Stimulated activated CD8-positive, alpha-beta memory T cell treated with anti-CD3 and anti-CD28 coated beads, Interleukin-4, amount 100 ng/mL, for 1 hour (primary cell): ENCODE measurements at places on chromosomes 1 and 21.

DNA sequence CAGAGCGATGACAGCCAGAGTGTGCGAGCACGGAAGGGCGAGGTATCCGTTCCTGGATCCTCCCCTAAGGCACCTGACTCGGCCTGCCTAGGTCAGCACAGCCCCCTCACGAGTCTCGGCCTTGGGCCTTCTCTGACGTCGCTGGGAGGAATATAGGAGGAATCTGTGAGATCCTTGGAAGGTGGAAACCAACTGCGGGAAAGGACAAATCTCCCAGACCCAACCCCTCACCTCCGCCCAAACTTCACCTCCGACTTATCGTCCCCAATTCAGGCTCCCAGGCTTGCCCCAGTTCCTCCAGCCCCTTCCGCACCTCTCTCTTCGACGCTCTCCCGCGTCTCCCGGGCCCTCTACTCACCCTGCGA, 494 bp downstream of the APH1A start:
- DNase-seq = no peak

DNA sequence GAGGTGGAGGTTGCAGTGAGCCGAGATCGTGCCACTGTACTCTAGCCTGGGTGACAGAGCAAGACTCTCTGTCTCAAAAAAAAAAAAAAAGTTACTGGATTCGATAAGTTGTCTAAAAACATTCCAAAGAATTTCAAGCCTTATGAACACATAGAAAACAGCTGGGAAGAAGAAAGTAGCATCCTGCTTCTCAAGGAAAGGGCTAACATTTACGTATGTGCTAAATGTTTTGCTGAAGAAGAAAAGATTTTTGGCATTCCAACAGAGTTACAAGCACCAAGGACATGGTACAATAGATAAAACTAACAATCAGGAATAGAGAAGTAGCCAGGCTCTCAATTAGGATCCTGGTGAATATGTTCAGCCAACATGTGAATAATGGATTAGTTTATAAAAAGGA, 69.8 kb downstream of the HFM1 start:
- DNase-seq = no peak

DNA sequence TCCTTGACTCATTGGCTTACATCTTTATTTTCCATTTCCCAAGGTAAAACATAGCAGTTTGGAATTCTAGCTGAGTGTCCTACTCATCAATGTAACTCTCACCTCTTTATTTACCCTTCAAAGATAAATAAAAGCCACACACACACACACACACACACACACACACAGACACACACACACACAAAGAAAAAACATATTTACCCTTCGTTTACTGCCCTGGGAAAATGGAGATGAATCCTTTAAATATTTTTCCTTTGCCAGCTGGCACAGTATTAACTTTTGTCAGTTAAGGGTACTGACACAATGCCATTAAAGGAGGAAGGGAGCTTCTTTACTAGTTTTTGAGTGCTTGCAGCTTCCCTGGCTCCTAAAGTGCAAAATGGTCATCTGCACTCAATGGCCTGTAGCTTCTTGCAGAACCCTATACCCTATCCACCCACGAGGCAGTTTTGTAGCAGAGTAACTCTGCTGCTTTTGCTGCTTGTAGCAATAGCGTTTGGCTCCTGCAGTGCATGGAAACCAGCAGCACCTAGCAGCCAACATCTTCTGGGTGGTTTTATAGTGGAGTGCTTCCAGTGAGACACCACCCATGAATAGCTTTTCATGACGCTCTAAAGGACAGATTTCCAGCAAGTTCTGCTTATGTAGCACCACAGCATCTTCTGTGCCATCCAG, 103.7 kb downstream of the HS2ST1 start:
- DNase-seq = no peak

DNA sequence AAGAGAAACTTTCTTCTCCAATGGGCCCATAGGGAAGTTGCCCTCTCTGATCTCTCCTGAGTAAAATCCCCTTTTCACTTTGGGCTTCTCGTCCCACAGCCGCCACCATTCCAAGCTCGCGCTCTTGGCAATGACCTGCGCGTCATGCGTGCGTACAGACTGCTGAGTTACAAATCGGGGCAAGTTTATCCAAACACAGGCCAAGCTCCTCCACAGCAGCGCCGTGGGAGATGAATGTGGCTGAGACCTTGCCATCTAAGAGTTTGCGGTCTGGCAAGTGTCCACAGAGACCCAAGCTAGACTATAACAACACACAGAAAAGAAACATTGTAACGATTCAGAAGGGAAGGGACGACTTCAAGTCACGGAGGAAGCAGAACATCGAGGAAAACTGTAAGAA, 116.3 kb upstream of the SOD1 start:
- DNase-seq = no peak

GRCh38 chr21:37231249-37231645, 35.9 kb downstream of the VPS26C start:
- no peak for DNase-seq

DNA sequence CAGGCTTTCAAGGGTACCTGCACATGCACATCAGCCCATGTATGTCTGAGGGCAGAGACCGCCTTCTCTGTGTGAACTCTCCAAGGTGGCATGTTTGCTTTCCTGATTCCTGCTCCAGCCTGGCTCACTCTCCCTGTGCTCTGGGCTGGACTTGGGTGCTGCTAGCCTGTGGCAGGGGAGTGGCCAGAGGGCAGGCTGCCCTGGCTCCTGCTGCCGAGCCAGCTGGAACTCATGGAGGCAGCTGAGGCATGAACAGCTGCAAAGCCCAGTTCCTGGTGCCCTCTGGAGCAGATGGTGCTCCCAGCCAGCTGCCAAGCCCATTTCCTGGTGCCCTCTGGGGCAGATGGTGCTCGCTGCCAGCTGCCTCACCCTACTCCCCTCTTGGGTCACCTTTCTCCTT, 7.6 kb downstream of the UBL4B start:
- no peak for DNase-seq

- no peak for DNase-seq
These were observed 63.0 kb downstream of the SLC37A1 start for GRCh38 chr21:42576639-42577038.

- no peak for DNase-seq
These were observed 12.7 kb downstream of the KYAT3 start for GRCh38 chr1:88979749-88980116.

GRCh38 chr1:158154501-158154900, 26.2 kb upstream of the CD1D start:
- DNase-seq = no peak

DNA sequence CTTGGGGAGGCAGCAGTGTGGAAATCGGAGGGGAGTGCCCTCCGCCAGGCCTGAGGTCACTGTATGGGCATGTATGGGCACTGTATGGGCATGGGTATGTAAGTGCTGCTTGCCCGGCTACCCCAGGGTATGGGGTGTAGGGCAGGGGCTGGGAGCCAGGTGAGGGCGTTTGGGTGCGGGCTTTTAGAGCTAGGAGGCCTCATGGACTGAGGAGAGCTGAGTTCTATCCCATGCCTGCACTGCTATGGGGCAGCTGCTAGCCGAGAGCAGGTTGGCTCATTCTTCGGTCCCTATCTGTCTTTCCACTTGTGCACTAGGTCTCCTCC, 5.3 kb downstream of the PKLR start:
- DNase-seq = no peak

DNA sequence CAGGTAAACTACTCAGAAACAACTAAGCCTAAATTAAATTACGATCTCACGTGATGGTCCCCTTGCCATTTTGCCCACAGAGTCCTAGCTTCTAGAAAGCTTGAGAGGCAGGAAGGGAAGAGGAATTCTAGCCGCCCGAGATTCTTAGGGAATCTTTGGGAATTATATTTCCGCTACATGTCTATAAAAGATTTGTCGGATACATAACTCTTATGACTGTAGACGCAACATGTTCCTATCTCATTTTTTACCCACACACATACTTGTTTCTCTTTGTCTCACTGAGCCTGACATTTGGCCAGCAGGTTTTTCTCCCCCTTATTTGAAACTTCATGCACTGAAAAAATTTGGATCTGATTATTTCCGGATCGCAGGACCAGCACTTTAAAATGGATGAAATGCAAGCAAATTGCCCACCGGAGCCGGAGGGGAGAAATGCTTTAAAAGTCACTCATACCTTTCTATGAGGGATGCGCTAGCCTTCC, 5.5 kb downstream of the GLIS1 start:
- DNase-seq = no peak

DNA sequence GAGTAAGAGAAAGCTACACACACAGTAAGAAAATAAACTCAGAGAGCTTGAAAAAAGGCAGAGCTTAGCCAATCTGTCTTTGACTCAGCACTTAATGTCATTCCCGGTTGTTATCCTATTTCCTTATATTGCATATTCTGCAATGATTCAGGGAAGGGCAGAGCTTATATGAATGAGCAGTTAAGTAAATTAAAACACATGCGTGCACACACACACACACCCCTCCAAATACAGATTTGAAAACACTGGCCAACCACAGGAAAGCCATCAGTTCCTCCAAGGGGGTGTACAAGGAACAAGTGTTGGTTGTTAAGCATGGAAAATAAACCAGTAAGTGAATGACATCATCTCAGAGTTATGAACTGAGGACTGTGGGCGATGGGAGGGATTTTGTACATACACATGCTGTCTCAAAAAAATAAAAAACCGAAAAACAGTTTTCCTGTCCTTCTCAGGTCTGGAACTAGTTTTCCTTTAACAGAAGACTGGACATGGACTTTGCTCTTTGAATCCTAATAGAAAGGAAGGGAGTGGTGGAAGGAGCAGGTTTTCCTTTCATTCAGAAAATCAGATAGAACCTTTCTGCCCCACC, 1.0 kb downstream of the IQGAP3 start:
- no peak for DNase-seq

DNA sequence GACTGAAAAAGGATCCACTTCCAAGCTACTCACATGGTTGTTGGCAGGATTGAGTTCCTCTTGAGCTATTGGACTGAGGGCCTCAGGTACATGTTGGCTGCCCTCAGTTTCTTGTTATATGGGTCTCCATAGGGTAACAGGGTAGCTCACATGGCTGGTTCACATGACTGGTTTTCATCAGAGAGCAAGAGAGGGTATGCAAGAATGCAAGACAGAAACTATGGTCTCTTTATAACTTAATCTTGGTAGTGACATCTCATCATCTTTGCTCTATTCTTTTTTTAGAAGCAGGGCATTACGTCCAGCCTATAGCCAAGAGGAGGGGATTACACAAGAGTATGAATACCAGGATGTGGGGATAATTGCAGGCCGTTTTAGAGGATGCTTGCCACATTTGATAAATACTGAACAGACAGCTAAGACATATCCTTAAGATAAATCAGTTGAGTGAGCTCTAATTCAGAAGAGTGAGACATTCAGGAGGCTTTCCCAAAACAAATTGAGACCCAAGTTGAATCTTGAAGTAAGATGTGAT, 100.2 kb downstream of the HMCN1 start:
- no peak for DNase-seq

GRCh38 chr21:37429356-37429755, 62.8 kb downstream of the DYRK1A start:
- no peak for DNase-seq

- DNase-seq = peak; percentile 17
These were observed 71.0 kb upstream of the CSF3R start for GRCh38 chr1:36553591-36554322.

GRCh38 chr1:182927693-182928433, 25.1 kb downstream of the SHCBP1L start:
- no peak for DNase-seq

GRCh38 chr1:111847466-111847865, 91.8 kb downstream of the DDX20 start:
- DNase-seq = no peak

- no peak for DNase-seq
These were observed 351.5 kb downstream of the USP25 start for GRCh38 chr21:16081304-16081703.

DNA sequence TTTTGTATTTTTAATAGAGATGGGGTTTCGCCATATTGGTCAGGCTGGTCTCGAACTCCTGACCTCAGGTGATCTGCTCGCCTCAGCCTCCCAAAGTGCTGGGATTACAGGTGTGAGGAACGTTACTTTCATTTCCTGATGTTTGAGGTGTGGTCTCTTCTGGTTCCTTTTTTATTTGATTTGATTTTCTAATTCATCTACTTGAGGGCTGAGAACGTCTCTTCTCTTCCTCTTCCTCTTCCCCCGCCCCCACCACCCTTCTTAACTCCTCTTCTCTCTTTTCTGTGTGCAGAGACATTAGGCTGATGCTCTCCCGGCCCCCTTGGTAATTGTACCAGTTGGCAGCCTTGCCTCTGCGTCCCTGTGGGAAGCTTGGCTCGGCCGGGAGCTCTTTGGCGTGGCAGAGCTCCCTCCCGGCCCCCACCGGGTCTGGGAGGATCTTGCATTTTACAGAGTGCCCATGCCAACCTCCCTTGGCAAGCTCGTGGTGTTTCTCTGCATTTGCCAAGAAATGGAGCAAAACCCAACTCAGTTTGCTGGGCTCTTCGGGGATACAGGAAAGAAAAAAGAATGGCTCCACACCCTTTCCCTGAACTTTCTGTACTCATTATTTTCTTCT, 19.9 kb downstream of the CRYAA start:
- DNase-seq = no peak

DNA sequence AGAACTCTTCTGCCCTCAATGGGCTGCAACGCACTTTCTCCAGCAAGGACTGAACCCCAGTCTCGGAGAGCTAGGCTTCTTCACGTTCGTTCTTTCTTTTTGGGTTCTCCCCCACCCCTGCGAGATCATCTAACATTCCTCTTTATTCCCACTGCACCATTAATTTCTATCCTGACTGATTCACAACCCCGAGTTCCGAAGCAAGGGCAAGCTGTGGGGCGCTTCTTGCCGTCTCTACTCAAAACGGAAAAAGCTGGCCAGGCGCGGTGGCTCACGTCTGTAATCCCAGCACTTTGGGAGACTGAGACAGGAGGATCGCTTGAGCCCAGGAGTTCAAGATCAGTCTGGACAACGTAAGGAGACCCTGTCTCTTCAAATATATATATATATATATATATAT, 37.4 kb upstream of the BTG2 start:
- DNase-seq = no peak

DNA sequence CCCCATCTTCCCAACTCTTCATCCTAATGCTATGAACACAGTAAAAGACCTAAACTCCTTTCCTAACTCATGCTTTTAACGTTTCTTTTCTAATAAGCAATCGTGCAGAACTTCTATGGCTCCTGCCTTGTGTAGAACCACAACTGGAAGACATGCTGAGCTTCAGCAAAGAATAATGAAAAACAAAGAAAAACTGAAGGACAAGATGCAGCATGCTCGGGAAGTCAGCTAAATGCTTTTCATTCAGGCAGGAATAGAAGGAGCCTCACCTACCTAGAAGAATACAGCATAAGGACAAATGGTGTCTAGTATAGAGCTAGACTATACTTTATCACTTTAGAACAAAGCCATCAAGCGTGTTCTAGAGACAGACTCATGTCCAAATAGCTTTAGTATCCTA, 45.9 kb downstream of the LUZP1 start:
- DNase-seq = no peak
